ENCODE measurements at places on chromosomes 12 and 14. TPM values are rescaled to one million over a fixed set of nuclear protein-coding genes. Genes with fewer than 3 reads are reported as not detected.

PRPH gene
- total RNA-seq = 1.5 TPM

SYCP3 gene
- 0.52 TPM for total RNA-seq

SPIC gene
- total RNA-seq = not detected

MLF2 gene
- total RNA-seq = 105 TPM

TMEM119 gene
- total RNA-seq = 20.0 TPM

GPR68 gene
- 8.0 TPM for total RNA-seq

CFAP73 gene
- not detected for total RNA-seq

CMA1 gene
- not detected for total RNA-seq

FGD4 gene
- total RNA-seq = 59.5 TPM

TGM1 gene
- total RNA-seq = 1.1 TPM
